ENCODE measurements at places on chromosomes 11 and 22. TPM values are rescaled to one million over a fixed set of nuclear protein-coding genes. Genes with fewer than 3 reads are reported as not detected.

- no peak overlapping the region for H3K4me3 ChIP-seq
- no peak overlapping the region for H3K27ac ChIP-seq
- H3K36me3 ChIP-seq: no peaks in the 10 kb centered on the region
- DNase-seq: no peak
- 0 out of 2 replicates have a peak, but pooled peaks cover 3% of the 10 kb centered on the region for H3K4me1 ChIP-seq
These were observed 8.5 kb upstream of the CHRDL2 start for GRCh38 chr11:74739546-74740270.

- H3K27me3 ChIP-seq: no peaks in the 10 kb centered on the region
- no peak overlapping the region for H3K4me3 ChIP-seq
- no peak for DNase-seq
- H3K4me1 ChIP-seq: no peaks in the 10 kb centered on the region
- H3K36me3 ChIP-seq: peaks cover 6% of the 10 kb centered on the region
These were observed 32.1 kb downstream of the APOL5 start for GRCh38 chr22:35749808-35750207.

Gene SYT12
- 0.62 TPM for total RNA-seq

GRCh38 chr11:73242251-73243092, 24.4 kb downstream of the P2RY2 start:
- H3K27ac ChIP-seq: peak overlapping the region; percentile 23
- no peak overlapping the region for H3K4me3 ChIP-seq
- H3K36me3 ChIP-seq: no peaks in the 10 kb centered on the region
- H3K27me3 ChIP-seq: no peaks in the 10 kb centered on the region

DNA sequence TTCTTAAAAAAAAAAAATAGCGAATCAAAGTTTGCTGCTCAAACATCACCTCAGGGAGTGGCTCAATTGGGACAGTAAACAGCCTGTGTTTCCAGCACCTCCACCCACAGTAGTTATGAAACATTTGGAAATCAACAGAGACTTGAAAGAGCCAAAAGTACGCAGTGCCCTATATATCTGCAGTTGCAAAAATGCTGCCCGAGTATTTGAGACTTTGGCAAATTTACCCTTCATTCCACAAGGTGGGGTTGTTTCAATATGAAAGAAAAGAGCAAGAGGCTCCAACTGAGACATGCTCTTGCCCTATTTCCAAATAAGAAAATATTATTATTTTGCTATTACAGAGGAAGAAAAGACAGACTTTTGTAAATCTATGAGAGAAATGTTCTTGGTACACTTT, 851.1 kb upstream of the RAG2 start:
- no peaks in the 10 kb centered on the region for H3K27me3 ChIP-seq
- no peaks in the 10 kb centered on the region for H3K36me3 ChIP-seq
- no peak for DNase-seq
- no peak overlapping the region for H3K27ac ChIP-seq

DNA sequence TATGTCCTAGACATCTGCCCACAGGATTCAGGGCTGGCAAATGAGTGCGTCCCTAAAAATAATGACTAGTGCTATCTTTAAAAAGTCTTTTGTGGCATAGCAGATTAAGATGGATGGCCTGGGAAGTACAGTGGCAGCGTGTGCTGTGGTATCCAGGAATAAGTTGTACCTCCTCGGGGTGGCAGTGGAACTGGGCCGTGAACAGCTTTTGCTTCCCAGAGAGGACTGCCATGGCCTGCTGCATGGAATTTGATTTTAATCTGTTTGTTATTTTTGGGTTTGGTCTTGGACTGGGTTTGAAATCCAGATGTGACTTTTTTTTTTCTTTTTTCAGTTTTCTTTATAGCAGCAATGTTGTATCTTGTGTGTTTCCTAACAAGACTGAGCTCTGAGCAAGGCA, 71.3 kb upstream of the PARVG start:
- DNase-seq: no peak
- H3K27me3 ChIP-seq: no peaks in the 10 kb centered on the region
- H3K36me3 ChIP-seq: no peaks in the 10 kb centered on the region
- no peak overlapping the region for H3K27ac ChIP-seq
- H3K4me3 ChIP-seq: no peak overlapping the region

DNA sequence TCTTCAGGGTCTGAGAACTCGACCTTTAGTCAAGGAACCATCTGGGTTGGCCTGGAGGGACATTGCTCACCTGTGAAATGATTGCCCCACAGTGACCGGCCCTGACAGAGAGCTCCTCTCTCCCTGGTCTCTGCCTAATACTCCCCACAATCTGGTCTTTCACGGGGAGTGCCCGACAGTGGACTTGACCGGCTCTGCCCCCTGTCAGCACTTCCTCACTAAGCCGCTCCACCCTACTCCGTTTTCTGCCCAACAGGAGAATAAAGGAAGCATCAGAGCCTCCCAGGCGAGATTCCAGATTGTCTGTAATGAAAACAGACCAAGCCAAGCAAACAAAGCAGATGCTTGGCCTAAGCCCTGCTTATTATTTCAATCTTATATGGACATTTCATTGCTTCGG, 87.8 kb downstream of the FBXO7 start:
- H3K27ac ChIP-seq: no peak overlapping the region
- H3K36me3 ChIP-seq: no peaks in the 10 kb centered on the region
- no peaks in the 10 kb centered on the region for H3K4me1 ChIP-seq
- no peak overlapping the region for H3K4me3 ChIP-seq

Gene TIMM10B
- 63.8 TPM for total RNA-seq

GRCh38 chr11:5123802-5124521, 14.2 kb downstream of the OR52A5 start:
- DNase-seq: peak; percentile 66
- no peak overlapping the region for H3K4me3 ChIP-seq
- no peaks in the 10 kb centered on the region for H3K4me1 ChIP-seq

GRCh38 chr11:79561496-79561895, 120.7 kb upstream of the TENM4 start:
- no peaks in the 10 kb centered on the region for H3K4me1 ChIP-seq
- H3K27me3 ChIP-seq: no peaks in the 10 kb centered on the region
- DNase-seq: no peak
- no peaks in the 10 kb centered on the region for H3K36me3 ChIP-seq
- no peak overlapping the region for H3K4me3 ChIP-seq

Gene CARNS1
- 1.0 TPM for total RNA-seq

GRCh38 chr22:30221121-30221992, 25.2 kb downstream of the LIF start:
- H3K36me3 ChIP-seq: no peaks in the 10 kb centered on the region
- H3K4me1 ChIP-seq: peaks cover 31% of the 10 kb centered on the region
- no peaks in the 10 kb centered on the region for H3K27me3 ChIP-seq
- no peak for DNase-seq

Gene KCNJ1
- not detected for total RNA-seq

DNA sequence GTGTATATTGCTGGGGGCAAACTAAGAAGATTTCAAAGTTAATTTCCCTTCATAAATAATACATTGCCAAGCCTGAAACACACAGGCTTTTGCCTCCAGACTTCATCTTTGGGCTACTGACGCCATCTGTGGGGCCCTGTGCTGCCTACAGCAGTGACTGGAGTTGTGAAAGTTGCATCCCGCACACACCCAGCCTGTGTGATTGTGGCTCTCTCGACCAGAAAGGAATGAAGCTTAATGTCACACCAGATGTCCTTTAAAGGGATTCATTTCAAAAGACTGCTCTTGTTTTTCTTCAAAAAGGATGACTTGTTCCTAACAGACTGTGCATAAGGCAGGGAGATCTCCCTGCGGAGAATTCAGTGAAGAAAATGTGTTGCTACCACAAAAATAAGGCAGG, 210.5 kb downstream of the FAM181B start:
- no peaks in the 10 kb centered on the region for H3K4me1 ChIP-seq
- H3K27ac ChIP-seq: no peak overlapping the region
- H3K27me3 ChIP-seq: no peaks in the 10 kb centered on the region
- no peaks in the 10 kb centered on the region for H3K36me3 ChIP-seq
- no peak overlapping the region for H3K4me3 ChIP-seq

Gene ANKRD42
- total RNA-seq: 14.8 TPM

- H3K27ac ChIP-seq: no peak overlapping the region
- H3K27me3 ChIP-seq: no peaks in the 10 kb centered on the region
- H3K4me1 ChIP-seq: peaks cover 4% of the 10 kb centered on the region
- no peak overlapping the region for H3K4me3 ChIP-seq
- no peak for DNase-seq
- no peaks in the 10 kb centered on the region for H3K36me3 ChIP-seq
These were observed 6.3 kb downstream of the TST start for GRCh38 chr22:37012956-37013355.

DNA sequence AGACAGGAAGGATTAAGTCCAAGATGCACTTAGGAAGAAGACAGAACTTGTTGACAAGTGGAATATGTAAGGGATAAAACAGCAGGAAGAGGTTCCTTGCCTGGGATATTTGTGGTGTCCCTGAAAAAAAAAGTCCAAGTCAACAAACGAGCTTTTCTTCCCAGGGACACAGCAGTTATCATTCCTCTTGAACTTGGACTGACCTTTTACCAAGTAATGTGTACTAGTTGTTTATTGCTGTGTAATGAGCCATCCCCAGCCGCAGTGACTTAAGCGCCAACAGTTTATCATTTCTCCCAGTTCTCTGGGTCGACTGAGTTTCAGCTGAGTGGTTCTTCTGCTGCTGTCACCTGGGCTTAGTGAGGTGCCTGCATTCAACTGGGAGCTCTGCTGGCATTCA, 37.0 kb downstream of the KREMEN1 start:
- no peaks in the 10 kb centered on the region for H3K27me3 ChIP-seq
- H3K4me1 ChIP-seq: no peaks in the 10 kb centered on the region

Gene IGF2
- 14.5 TPM for total RNA-seq

Data from Panc1 (cell line).